ENCODE measurements at places on chromosomes 16 and 17.

- DNase-seq: no peak
Measured at GRCh38 chr17:20114466-20114865, 105.3 kb downstream of the SPECC1 start.

GRCh38 chr17:70976447-70976846, 807.1 kb downstream of the KCNJ2 start:
- no peak for DNase-seq

DNA sequence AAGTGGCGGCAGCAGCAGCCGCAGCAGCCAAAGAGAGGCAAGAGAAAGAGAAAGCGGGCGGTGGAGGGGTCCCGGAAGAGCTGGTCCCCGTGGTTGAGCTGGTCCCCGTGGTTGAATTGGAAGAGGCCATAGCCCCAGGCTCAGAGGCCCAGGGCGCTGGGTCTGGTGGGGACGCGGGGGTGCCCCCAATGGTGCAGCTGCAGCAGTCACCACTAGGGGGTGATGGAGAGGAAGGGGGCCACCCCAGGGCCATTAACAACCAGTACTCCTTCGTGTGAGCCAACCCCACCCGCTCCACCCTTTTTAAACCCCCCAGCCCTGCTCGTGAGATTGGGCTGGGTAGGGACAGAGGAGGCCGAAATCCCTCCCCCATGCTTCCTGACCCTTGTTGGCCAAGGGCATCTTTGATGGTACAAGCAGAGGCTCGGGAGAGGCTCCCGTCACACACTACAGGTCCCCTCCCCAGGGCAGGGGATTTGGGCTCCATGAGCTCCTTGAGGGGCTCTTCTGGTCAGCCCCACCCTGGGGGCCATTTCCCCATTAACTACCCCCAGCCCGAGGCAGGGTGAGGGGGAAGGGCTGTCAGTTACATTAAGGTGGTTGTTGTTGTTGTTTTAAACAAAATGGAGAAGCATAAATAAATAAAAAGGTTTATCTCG, 4.6 kb upstream of the ATP2A1 start:
- DNase-seq: peak; percentile 23

DNA sequence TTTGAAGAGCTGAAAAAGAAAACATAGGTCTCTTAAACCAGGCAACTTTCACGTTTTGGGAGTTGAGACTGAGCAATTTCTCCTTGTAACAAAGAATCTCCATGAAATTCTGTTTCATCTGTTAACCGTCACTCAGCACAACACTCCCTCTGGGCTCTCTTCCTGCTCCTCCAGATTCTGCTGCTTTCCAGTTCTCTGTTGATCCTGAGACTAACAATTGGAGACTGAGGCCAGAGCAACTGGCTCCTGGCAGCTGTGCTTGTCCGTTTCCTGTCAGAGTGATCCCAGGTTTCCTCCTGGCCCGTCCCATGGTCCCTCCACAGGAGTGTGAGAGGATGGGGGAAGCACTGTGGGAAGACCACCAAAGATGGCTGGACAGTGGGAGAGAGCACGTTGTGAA, 32.5 kb downstream of the IST1 start:
- DNase-seq: no peak

DNA sequence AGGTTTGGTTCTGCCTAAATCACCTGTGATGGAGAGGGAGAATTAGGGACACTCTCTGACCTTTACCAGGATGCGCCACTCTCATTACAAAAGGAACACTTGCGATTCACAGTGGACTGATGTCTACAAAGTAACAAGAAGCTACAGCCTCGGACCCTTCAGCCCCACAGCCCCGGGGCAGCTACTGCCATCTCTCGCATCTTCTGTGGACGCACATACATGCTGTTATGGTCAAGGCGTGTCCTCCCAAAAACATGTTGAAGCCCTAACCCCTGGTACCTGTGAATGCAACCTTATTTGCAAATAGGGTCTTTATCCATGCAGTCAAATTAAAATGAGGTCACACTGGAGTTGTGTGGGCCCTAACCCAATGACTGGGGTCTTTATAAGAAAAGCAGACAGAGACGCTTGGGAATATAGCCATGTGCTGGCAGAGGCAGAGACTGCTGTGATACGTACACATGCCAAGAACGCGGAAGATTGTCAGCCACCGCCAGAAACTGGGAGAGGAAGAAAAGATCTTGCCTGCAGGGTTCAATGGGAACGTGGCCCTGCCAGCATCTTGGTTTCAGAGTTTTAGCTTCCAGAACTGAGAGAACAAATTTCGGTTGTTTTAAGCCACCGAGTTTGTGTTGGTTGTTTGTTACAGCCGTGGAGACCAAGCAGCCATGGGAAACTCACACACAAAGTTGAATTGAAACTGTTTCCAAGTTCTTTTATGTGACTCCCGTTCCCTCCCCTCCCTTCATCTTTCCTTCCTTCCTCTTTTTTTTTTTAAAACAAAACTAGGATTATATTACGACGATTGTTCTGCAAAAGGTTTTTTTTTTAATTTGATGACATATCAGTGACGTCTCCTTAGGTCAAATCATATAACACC, 23.1 kb downstream of the ATP2C2 start:
- no peak for DNase-seq

- DNase-seq: peak; percentile 92
Measured at GRCh38 chr16:667780-668518, at the start of gene RHOT2. Gene RHOT2, plus strand, starts transcription at chr16:668132. Its CDS starts 68 bp downstream, at chr16:668200.

GRCh38 chr17:83081684-83082201, 2.3 kb downstream of the METRNL start:
- DNase-seq: no peak

DNA sequence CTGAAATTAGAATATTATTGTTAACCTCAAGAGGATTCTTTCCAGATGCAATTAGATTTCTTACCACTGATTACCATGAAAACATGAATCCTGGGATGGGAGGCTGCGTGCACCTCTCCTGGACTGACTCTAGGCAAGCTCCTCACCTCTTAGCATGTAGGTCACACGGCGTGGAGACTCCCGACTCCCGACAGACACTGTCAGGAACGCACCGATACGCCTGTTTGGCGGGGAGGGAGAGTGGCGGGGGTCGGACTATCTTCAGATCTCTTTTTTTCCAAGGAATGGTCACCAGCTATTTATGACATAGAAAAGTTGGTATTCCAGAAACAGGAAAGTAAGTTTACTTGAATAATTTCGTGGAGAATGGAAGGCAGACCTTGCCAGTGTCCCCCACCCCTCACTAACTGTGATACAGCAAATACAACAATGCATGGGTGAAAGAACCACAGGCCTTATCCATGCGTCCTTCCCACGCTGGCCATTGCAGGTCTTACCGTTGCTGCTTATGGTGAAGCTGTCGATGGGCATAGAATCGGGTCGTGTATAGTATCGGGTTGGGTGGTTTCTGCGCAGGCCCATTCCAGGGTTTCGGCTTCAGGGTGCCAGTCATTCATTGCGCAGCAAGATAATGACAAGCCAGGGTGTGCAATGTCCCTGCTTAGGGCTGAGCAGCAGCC, 62.6 kb upstream of the ENDOV start:
- no peak for DNase-seq

DNA sequence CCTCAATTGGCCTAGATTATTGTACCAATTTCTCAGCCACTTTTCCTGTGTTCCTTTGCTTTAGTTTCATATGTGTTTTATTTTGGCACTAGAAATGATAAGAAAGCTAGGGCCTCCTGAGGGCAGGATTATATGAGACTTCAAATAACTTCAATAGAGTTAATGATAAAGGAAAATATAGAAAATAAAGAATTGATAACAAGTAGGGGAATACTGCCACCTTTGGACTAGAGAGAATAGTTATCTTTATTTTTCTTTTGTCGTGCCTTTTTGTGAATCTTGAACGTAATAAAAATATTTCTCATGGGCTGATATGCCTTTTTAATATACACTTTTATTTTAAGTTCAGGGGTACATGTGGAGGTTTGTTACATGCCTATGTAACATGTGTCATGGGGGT, 29.3 kb upstream of the RBL2 start:
- DNase-seq: no peak

DNA sequence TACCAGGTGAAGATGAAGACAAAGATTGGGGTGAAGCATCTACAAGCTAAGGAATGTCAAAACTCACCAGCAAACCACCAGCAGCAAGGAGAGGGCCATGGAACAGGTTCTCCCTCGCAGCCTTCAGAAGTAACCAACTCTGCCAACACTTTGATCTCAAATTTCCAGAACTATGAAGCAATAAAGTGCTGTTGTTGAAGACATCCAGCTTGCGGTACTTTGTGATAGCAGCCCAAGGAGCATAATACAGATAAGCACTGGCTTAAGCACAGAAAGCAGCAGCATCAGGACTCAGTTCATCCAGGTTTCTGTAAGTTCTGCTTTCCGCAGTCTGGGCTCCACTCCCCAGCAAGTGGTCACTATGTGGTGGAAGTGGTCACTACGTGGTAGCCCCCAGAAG, 16.0 kb upstream of the CDRT4 start:
- DNase-seq: no peak

All from activated T-helper 1 cell treated with anti-CD3 and anti-CD28 coated beads, Interleukin-2, amount 50 U/mL, for 16 hours (primary cell).